ENCODE measurements at places on chromosomes 2 and 18.

- no peak for DNase-seq
Measured at GRCh38 chr2:118431586-118431985, 343.3 kb downstream of the INSIG2 start.

DNA sequence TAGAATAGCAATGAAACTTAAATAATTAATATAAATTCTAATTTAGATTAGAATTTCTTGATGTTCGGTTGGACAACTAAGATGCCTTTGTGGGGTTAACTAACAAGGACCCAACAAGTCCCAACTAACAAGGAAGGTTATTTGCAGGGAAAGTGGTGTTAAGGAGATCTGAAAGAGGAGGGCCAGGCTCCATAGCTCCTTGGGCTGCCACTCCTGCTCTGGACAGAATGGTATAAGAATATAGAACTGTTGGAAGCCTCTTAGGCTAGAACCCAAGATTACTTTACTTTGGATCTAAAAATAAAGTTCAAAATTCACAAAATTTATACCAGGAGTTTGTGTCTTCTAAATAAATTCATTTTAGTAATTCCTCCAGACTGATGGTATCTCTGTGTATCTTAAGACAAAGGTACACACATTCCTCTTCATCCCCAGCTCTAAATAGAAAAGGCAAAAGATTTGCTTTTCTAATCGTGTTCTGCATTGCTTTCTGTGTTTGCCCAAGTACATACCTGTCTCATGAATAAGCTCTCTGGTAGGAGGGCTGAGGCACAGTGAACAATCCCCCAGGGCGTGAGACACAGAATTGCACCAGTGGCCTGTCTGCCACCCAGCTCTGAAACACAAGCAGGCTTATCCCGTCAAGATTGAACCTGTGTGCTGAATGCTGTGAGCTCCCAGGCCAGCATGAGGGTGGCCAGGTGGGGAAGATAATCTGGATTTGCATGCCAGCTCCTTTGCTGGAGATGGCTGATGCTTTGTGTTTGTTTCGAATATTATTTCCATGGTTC, 176.0 kb downstream of the ACKR3 start:
- no peak for DNase-seq

GRCh38 chr2:11527001-11527400, 6.8 kb upstream of the GREB1 start:
- DNase-seq = no peak

GRCh38 chr2:85644909-85645308, 23.1 kb downstream of the SFTPB start:
- DNase-seq = no peak

DNA sequence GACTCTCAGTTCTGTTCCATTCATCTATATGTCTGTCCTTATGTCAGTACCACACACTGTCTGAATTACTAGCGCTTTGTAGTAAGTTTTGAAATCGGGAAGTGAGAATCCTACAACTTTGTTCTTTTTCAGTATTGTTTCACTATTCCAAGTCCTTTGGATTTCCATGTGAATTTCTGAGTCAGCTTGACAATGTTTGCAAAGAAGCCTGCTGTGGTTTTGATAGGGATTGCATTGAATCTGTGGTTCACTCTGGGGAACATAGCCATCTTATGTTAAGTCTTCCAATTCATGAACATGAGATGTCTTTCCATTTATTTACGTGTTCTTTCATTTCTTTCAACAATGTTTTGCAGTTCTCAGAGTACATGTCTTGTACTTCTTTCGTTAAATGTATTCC, 15.0 kb downstream of the SLC3A1 start:
- no peak for DNase-seq

- no peak for DNase-seq
Measured at GRCh38 chr2:142987044-142987443, 109.6 kb downstream of the KYNU start.

- DNase-seq = no peak
Measured at GRCh38 chr2:120429586-120430500, 83.9 kb downstream of the INHBB start.

DNA sequence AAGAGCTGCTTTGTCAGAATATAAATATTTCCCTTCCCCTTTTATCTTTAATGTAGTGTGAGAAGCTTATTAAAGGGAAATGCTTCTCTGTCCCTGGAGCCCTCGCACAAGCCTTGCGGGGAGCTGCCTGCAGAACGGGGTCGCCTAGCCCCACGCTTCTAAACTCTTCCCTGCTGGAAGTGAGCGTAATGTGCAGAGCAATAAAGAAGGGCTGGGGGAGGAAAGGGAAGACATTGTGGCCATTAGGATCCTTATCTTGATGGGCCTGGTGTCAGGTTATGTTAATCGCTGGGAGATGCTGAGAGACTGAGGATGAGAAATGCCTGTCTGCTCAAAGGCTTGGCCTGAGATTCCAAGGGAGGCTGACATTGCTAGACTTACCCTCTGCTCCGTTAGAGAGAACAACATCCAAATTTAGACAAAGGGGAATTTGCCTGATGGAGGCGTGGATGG, 18.9 kb upstream of the FZD7 start:
- no peak for DNase-seq

- DNase-seq = no peak
Measured at GRCh38 chr2:125634662-125635061, 1021.3 kb upstream of the GYPC start.

DNA sequence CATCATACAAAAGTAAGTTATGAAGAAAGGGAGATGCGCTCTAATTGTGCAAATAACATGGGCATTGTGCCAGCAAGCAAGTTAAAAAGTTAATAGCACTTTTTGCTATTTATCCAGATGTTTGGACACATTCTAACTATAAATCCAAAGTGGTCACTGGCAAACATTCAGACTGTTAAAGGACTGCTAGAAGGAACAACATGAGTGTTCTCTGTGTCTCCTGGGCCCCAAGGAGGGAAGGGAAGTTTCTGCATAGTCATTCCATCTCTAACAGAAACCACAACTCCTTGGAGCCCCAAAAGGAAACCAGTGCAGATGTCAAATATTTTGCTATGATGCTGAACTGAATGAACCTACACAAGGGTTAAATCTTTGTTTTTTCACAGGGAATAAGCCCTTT, 213.3 kb upstream of the HNRNPA3 start:
- DNase-seq = peak; percentile 19

GRCh38 chr2:156511803-156512202, 75.6 kb downstream of the GPD2 start:
- DNase-seq = no peak

DNA sequence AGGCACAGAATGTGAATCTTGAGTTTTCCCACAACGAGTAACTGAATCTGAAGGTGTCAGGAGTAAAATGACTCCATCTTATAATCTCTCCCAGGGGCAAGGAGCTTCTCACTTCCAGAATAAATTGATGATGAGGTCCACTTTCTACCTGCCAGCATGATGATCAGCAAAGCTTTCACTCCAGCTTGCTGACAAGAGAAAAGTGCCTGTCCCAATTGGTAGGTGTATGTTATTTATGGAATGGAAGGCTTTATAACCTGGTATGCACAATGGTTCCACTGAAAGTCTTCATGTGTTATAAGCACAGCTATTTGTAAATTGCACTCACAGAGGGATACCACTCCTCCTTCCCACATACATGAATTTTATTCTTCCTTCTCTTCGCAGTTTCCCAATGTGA, 401.0 kb upstream of the UBE2E3 start:
- DNase-seq = no peak

GRCh38 chr2:212960336-212960735, 191.1 kb downstream of the IKZF2 start:
- DNase-seq = no peak

DNA sequence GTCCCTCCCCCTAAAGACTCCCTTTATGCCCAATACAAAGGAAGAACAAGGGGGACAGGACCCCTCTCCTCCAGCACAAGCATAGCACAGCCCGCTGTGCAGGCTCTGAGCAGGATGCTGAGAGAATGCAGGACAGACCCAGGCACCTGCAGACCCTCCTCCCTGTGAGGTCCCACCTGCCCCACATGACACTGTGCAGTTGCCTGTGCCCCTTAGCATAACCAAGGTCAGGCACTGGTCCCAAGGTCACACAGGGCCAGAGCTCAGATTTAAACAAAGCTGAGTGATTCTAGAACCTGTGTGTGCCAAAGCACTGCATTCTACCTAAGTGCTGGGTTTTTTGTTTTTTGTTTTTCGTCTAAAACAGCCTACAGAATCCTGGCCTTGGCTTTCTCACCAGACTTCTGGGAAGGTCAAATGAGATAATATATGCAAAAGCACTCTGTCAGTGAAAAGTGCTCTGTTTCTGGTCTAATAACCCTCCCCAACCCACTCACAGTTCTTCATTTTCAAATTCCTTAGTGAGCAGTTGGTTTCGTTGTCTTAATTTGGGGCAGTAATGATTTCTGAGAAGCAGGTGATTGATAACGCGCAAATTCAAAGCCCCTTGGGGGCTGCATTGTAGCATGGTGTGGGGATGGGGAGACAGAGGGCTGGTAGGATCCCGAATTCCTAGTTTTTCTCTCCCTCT, 125.7 kb downstream of the KCTD1 start:
- DNase-seq = no peak

- DNase-seq = peak; percentile 30
Measured at GRCh38 chr2:88874063-88874657, 182.7 kb downstream of the RPIA start.

DNA sequence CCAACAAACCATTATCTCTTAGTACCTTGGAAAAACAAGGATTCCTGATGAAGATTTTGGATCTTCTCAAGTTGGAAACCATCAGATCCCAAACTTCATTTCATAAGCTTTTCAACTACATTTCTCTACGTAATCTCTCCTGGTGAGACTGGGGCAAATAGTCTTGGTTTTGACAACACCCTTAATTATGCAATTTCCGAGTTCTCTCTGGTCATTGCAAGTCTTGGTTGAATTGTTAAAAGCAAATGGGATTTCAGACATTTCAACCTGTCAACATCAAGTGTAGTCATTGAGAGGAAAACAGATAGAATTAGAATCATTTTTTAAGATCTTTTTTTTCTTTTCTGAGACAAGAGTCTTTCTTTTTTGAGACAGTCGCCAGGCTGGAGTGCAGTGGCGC, 26.2 kb downstream of the KLF7 start:
- peak; percentile 11 for DNase-seq

DNA sequence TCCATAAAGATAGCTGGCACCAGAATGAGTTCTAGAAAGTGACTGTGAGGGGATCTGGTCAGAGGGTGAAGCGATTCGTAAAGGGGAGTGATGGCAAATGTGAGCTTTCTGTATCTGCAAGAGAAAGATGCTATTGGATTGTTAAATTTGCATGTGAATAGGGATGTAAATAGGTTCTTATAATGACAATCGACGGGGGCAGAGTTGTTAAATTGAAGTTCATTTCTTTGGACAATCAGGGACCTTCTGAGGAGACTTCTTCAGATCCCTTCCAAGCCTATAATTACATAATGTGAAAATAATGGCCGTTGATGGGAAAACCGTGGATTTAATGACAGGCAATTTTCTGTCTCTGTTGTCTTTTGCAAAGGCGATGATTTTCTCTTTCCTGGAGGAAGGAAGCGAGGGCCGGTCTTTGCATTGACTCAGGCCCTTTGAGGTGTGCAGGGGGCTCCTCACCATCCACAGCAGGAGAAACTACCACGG, 52.2 kb upstream of the TMEM18 start:
- DNase-seq = no peak

- peak; percentile 36 for DNase-seq
Measured at GRCh38 chr2:165203689-165204559, at the start of gene SCN3A. Gene SCN3A, minus strand, starts transcription at chr2:165204050. Its CDS starts 27,656 bp downstream, at chr2:165176394.

DNA sequence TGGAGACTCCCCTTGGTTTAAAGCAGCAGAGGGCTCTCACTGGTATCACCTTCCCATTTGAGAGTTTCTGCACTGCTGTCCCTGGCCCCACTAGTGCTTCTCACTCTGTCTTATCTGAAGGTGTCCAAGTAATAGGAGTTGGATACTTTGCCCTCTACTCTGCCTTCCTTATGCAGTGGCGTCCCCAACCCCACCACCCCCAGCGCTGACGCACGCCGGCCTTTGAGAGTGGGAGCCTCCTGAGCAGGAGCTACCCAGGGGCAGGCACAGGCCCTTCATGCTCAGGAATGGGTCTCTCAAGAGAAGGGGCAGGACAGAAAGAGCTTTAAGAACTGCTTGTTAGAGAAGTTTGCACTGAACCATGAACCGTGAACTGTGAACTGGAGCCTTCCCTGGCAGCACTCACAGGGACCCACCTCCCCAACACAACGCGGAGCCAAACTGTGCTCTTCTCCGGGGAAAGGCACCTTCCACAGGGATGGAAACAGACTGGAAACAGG, 3.3 kb downstream of the CIB4 start:
- DNase-seq = no peak

DNA sequence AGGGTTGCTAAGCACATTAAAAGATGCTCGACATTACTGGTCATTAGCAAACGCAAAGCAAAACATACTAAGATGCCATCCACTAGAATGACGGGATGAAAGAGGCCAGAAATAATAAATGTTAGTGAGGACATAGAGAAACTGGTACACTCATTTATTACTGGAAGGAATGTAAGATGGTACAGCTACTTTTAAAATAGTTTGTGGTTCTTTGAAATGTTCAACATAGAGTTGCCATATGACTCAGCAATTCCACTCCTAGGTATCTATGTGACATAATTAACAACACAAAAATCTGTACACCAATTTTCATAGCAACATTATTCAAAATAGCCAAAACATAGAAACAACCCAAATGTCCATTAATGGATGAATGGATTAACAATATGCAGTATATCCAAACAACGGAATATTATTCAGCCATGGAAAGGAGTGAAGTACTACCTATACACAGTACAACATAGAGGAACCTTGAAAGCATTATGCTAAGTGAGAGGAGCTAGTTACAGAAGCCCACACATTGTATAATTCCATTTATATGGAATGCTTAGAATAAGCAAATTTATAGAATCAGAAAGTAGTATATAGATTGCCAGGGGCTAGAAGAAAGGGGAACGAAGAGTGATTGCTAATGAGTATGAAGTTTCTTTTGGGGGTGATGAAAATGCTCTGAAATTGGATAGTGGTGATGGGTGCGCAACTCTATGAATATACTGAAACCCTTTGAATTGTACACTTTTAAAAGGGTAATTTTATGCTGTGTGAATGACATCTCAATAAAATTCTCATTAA, 61.9 kb upstream of the IL1R1 start:
- DNase-seq = no peak

DNA sequence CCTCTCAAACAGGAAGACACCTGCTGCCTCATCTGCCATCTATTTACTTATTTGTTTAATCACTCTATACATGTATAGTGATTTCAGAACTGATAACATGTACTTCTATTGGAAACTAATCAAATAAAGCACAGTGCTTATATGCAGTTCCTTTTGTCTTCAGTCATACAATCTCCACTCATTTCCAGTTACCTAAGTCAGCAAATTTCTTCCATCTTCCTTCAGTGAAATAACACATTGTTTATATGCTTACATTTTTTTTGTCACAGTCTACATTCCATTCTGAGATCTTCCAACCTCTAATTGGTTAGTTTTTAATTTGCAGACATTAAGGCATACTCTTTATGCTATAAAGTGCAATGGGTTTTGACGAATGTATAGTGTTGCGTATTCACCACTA, 300.6 kb downstream of the NAPG start:
- no peak for DNase-seq

DNA sequence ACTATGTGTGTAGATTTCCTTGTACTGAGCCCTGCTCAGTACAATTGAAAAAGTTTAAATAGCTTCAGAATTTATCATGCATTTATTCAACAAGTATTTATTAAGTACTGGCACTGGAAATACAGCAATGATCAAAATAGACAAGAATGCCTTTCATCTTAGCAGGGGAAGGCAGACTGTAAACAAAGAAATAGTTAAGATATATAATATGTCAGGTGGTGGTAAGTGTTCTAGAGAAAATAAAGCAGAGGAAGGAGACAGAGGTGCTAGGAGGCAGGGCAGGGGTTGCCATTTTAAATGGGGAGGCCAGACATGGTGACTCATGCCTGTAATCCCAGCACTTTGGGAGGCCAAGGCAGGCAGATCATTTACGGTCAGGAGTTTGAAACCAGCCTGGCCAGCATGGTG, 13.6 kb upstream of the LIPG start:
- no peak for DNase-seq

- DNase-seq = no peak
Measured at GRCh38 chr2:190450363-190450762, 42.2 kb downstream of the MFSD6 start.
